ENCODE measurements at places on chromosomes 2 and 18.

- DNase-seq = no peak
Observed at GRCh38 chr18:75016025-75016717, 192.8 kb downstream of the PTGR3 start.

GRCh38 chr2:98771721-98772524, 41.0 kb upstream of the MGAT4A start:
- peak; percentile 88 for DNase-seq

GRCh38 chr18:36649205-36649604, 179.6 kb downstream of the TPGS2 start:
- DNase-seq = no peak

DNA sequence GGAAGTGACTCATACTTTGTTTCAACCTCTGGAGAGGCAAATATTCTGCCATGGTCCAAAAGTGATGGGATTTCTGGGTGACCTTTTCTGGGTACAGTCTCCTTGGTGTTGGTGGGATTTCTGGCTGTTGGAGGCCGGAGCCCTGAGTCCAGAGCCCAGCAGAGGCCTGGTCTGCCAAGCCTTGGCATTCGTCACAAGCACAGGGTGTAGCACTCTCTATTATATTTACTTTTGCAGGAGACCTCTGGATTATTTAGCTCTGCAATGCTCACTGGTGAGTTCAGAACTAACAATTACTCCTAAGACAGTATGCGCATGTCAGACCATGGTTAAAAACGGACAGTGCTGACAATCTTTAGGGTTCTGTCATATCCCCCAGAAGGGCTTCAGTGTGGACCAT, 201.6 kb upstream of the TWIST2 start:
- DNase-seq = no peak

DNA sequence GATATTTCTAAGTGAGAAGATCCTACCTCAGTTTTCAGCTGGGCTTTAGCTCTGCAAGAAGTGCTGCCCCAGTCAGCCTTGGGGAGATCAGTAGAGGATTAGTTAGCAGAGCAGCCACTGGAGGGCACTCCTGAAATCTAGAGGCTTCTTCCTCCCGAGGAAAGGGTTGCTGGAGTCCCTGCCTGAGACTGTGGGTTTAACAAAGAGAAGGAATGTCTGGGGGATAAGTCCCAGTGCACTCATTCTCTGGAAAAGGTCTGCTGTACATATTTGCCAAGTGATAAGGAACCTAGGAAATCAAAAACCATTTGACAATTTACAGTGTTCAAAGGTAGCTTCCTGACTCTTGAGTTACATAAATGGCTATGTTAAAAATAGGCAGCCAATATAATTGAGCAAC, 207.2 kb downstream of the SLC8A1 start:
- no peak for DNase-seq

DNA sequence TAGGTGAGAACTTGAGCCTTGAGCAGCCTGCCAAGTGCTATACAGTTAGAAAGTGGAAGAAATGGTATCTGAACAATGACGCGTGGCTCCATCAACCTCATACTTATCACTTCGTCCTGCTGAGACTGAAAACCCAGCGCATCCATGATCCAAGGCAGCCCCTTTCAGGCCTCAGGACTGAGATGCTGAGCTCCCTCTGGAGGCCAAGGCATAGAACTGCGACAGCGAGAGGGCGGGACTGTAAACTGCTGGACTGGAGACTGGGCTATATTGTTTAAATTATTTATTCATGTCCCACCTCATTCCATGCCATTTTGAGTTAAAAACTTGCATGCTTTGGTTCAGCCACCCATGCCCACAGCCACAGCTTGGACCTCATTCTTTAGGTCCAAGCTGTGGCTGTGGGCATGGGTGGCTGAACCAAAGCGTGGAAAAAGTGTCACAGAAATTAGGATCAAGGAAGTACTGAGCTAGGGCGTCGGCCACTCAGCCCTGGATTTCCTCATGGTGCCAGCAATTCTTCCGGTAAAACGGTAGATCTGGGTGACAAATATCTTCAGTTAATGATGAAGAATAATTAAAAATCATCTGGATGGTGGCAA, 195.5 kb downstream of the L3MBTL4 start:
- DNase-seq = no peak

- DNase-seq = no peak
Observed at GRCh38 chr2:69741229-69741574, 732 bp upstream of the ANXA4 start.

DNA sequence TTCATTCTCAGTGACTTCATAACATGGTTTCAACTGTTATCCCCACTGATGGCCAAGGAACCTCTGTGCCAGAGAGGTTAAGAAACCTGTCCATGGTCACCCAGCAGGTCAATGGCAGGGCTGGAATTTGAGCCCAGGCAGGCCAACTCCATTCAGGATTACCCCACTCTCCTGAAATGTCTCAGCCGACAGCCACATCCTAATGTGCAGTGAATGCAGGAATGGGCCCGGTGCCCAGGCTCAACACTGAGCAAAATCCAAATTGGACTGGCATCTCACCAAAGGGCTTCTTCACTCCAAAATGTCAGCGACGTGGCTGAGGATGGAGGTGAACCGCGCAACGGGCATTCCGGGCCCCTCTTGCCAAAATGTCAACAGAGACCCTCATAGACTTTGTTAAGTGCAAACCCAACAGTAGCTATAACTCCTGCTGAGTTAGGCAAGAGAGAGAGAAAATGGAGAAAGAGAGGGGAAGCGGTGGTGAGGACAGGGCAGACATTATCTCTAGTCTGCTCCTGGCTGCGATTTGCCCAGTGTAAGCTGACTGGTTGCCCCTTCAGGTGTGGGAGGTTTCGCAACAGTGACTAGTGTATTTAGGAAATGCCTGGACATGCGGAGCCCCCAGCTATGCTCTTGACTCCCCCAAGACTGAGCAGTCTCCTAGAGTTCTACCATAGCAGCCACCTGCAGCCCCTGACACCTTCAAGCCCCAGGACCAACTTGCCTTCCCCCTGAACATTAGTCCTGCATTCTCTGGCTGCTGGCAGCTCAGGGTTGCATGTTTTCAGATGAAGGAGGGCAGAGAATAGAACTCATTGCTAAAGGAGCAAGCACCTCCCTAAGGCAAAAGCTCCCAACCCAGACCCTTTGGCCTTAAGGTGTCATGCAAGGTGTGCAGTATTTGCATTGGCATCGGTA, 167.7 kb downstream of the ANAPC1 start:
- DNase-seq = no peak

GRCh38 chr18:27713037-27713737, 463.7 kb downstream of the CDH2 start:
- no peak for DNase-seq

DNA sequence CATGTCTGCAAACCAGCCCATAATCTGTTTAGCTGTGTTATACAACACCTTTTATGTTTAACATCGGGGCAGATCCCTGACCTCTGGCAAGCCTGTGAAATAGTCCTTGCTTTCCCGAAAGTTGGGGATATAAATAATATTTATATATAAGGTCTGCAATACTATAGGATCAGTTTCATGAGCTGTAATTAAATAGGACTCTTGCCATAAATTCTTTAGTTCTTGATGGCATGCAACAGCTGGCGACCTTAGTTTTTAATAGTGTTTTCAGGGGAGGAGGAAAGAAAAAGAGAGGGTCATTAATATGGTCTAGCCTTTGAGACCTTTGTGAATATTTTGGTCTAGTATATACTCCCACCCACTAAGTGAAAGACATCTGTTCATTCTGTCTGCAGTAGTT, 166.5 kb downstream of the MTX2 start:
- DNase-seq = no peak

DNA sequence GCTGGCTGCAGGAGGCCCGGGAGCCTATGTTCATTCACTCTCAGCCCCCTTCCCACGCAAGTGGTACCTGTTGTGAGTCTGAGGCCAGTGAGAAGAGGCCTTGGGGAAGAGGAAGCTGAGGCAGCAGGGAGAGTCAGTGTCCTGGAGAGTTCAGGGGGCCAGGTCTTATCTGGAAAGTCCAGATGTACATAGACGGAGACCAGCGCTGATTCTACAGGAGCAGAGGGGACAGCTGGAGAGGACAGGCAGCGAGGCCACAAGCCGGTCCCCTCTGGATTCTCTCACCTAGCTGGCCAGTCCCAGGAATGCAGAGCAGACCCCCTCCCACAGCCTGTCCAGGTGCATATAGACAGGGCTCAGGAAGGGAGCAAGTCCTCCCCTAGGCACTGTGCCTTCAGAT, 29.1 kb upstream of the SELENOI start:
- DNase-seq = no peak

- DNase-seq = no peak
Observed at GRCh38 chr2:65436824-65437221, 4.4 kb upstream of the SPRED2 start.

DNA sequence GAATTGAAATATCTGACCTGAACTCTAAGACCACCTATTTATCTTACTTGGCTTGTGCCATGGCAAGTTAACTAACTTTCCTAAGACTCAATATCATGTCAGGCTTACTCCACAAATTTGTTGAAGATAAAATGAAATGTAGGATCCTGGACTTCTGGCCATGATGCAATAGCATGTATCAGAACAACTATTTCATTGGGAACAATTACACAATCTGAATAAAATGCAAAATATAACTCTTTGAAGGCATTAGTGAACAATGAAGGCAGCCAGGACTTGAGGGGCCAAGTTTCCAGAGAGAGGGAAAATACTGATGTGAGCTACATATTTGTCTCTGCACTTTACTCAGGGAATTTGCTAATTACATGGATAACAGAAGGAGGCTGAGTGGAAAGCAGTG, 476.5 kb upstream of the ACVR2A start:
- DNase-seq = no peak

GRCh38 chr2:64649626-64650025, 4.1 kb downstream of the SERTAD2 start:
- no peak for DNase-seq

DNA sequence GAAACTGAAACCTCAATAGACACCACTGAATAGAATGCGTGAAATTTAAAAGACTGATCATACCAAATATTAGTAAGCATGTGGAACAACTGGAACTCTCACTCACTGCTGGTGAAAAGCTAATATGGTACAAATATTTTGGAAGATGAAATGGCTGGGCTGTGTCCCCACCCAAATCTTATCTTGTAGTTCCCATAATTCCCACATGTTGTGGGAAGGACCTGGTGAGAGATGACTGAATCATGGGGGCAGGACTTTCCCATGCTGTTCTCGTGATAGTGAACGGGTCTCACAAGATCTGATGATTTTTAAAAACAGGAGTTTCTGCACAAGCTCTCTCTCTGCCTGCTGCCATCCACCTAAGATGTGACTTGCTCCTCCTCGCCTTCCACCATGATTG, 32.0 kb upstream of the MYCN start:
- no peak for DNase-seq

GRCh38 chr2:42800981-42801380, 8.6 kb upstream of the HAAO start:
- DNase-seq = no peak

DNA sequence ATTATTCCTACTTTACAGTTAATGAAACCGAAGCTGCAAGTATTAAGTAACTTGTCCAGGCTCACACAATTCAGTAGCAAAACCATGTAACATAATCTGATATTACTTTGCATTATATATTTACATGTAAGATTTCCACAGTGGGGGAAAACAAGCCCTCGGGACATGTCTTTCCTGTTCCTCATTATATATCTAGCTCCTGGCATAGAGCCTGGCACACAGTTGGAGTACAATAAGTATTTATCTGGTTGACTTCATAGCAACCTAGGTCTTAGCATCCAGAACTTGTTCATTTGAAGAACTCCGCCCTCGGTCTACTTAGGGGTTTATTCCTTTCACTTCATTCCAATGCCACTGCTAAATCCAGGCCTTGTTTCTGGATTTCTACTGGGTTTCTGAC, 1.6 kb upstream of the RBM45 start:
- no peak for DNase-seq

- DNase-seq = no peak
Observed at GRCh38 chr2:132811148-132811915, 141.3 kb upstream of the LYPD1 start.

DNA sequence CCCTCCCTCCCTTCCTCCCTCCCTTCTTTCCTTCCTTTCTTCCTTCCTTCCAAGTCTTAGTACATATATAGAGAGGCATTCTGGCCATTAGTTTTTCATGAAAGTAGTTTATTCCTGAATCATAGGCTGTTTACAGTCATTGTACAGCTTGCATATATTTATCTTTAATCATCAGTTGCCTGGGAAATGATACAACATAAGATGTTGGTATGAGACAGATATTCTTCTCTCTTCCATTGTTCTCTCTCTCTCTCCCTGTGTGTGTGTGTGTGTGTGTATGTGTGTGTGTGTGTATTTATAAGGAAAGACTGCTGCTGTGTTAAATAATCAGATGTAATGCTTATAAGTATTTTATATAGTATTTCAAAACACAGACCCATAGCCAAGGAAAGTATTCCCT, 289.8 kb upstream of the UBE2E3 start:
- DNase-seq = no peak

DNA sequence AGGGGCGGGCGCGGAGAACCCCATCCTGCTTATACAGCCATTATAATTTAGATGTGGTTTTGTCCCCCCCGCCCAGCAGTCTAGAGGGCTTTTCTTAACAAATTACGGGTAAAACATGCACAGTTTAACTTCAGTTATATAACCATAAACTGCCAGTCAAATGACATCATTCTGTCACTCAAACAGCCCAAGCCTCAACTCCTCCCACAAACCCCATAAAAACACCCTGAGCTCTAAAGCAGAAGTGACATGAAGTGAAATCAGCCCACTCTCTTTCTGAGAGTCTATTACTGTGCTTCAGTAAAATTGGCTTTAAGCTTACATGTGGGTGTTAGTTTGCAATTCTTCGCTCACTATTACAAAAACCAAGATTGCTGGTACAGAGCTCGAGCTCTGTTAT, 705.1 kb upstream of the GCFC2 start:
- DNase-seq = no peak

DNA sequence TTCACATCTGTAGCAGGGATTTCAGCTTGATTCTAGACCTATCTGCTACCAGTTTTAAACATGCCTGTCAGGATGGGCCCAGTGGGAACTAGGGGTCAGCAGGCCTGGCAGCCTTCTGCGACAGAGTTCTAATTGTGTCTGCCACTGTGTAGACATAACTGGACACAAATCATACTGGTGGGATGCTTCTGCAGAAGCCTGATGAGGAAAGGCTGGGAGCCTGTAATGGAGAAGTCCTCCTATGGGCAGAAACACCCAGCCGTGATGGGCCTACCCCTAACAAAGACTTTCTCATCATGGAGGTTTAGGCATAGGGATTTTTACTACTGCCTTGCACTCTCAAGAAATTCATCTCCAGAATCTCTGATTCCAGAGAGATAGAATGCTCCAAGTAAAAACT, 166.9 kb downstream of the PDE11A start:
- no peak for DNase-seq

GRCh38 chr2:9194352-9194751, 12.3 kb upstream of the ASAP2 start:
- DNase-seq = no peak

- DNase-seq = no peak
Observed at GRCh38 chr18:11487390-11487789, 122.0 kb upstream of the SLC35G4 start.

GRCh38 chr18:9444549-9444948, 30.8 kb upstream of the RALBP1 start:
- DNase-seq = no peak

DNA sequence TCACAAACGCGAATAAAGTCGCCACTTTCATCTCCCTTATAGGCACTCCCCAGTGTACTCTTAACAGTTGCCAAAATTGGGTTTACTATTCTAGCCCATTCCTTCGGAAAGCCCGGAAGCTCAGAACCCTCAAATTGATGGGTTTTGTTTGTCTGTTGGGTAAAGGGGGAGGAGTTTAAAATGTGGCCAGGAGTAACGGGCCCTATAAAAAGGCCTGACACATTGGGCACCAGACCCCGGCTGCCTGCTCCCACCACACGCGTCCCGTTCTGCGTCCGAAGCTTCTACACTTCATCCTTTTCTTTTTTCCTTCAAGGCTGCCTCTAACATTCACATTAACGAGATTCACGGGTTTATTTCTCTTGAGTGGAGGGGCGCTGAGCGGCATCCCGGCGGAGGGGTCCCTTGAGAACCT, 837 bp downstream of the NHEJ1 start:
- DNase-seq = no peak

Data from central memory CD4-positive, alpha-beta T cell (primary cell).